NCI-H2171 treated with DMSO at 0.1 percent for 48 hours (cell line): ENCODE measurements at places on chromosomes 2 and 18.
A peak's percentile ranks its signal among the peaks of the same experiment; 100 is the strongest.

- DNase-seq, result no peak
Measured at GRCh38 chr2:240426845-240427721, 8.4 kb upstream of the GPC1 start.

- DNase-seq, result no peak
Measured at GRCh38 chr2:170145675-170146432, 32.1 kb upstream of the MYO3B start.

- no peak for DNase-seq
Measured at GRCh38 chr18:55252901-55253300, 293.6 kb upstream of the CCDC68 start.

DNA sequence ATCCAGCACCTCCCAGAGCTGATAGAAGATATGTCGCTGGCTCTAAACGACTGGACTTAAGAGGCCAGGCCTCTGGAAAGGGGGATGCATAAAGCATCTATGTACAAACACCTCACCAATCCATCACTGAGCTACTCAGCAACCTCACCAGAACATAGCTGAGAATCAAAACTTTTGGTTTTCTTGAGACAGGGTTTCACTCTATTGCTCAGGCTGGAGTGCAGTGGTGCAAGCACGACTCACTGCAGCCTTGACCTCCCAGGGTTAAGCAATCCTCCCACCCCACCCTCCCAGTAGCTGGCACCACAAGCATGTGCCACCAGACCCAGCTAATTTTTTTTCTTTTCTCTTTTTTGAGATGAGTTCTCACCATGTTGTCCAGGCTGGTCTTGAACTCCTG, 62.9 kb upstream of the MSH6 start:
- no peak for DNase-seq

GRCh38 chr2:39419282-39420223, 17.5 kb downstream of the MAP4K3 start:
- no peak for DNase-seq

DNA sequence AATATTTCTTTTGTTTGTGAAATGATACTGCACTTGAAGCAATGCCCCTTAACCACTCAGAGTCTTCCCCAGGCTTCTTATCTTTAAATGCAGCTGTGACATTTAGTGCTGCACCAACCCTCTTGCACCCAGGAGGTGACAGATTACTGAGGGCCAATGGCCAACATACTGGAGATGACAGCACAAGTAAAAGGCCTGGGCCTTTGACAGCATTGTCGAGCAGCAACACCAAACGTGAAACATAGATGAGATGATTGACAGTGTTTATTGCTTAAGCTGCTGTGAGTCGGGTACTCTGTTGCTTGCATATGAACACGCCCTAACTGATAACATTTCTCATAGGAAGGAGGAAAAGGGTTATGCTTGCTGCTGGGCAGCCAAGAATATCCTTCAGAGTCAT, 80.3 kb downstream of the THNSL2 start:
- DNase-seq, result no peak

- DNase-seq, result no peak
Measured at GRCh38 chr2:25594991-25595390, 78.4 kb downstream of the DTNB start.

GRCh38 chr2:118979152-118979861, 37.3 kb downstream of the MARCO start:
- DNase-seq, result no peak

- no peak for DNase-seq
Measured at GRCh38 chr2:216856406-216857065, 3.3 kb downstream of the TNP1 start.

GRCh38 chr2:196758474-196759377, 40.8 kb downstream of the GTF3C3 start:
- DNase-seq, result peak; percentile 54

- DNase-seq, result no peak
Measured at GRCh38 chr2:60230037-60230436, 323.4 kb downstream of the BCL11A start.

DNA sequence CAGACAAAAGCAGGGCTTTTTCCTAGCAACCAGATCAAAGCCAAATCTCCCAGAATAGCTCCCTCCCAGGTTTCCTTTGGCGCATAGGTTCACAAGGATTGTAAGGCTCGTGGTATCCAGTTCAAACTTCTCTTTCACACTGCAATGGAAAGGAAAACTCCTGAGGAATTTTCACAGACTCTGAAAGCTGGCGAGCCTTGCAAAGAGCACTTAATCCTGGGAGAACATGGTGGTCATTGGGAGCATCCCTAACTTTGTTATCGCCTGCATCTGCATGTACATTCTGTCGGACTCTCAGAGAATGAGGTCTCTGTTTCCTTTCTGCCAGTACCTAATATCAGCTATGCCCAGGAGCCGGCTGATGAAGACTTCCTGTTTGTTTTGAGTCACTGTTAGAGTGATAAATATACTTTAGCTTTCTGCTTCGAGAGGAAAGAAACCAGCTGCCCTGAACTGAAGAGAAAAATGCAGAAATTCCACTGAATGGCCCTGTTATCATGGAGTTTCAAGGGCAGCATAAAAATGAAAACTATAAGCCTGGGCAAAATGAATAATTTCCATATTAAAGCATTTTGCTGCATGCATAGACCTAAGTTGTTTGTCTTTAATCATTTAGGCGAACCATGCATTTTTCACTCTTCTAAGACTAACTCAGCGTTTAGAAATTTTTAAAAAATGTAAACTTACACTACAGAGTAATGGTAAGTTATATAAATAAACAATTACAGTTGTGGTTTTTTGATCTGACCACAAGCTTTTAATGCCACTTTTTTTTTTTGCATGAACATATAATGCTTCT, 76.4 kb upstream of the ZEB2 start:
- no peak for DNase-seq

- DNase-seq, result peak; percentile 66
Measured at GRCh38 chr2:149160701-149161217, 122.3 kb downstream of the LYPD6B start.

DNA sequence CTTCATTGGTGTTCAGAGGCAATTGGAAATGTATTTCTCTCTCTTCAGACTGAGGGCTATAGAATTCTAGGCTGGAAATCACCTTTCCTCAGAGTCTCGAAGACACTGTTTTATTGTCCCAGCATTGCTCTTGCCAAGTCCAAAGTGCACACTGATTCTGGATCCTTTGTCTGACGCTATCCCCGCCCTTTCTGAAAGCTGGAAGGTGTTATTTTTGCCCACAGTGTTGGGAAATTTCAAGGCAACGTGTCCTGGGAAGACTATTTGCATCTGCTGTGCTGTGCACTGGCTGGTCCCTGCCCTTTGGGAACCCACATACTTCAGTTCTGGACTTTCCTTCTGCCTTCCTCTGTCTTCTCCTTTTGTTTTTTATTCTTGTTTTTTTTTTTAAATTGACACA, 190.8 kb downstream of the SH3BP4 start:
- DNase-seq, result no peak

GRCh38 chr2:16664809-16665747, 556 bp downstream of the CYRIA start:
- DNase-seq, result no peak

DNA sequence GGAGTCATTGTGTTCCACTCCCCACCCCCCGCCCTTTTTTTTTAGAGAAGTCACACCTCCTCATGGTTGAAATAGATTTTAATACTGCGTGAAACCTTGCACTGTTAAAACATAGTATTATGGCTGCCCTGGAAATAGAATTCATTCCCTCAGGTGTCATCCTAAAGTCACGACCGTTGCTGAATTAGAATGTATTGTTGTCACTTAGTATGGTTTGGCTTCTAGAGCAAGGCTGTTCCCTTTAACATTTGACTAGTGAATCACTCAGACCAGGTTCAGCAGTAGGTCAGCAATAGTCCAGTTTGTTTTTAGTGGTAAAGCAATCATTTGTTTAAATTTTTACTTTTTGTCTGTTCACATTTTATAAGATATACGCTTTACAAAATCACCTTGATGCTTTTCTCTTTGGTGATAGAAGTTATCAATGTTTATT, 1.2 kb downstream of the BABAM2 start:
- no peak for DNase-seq

DNA sequence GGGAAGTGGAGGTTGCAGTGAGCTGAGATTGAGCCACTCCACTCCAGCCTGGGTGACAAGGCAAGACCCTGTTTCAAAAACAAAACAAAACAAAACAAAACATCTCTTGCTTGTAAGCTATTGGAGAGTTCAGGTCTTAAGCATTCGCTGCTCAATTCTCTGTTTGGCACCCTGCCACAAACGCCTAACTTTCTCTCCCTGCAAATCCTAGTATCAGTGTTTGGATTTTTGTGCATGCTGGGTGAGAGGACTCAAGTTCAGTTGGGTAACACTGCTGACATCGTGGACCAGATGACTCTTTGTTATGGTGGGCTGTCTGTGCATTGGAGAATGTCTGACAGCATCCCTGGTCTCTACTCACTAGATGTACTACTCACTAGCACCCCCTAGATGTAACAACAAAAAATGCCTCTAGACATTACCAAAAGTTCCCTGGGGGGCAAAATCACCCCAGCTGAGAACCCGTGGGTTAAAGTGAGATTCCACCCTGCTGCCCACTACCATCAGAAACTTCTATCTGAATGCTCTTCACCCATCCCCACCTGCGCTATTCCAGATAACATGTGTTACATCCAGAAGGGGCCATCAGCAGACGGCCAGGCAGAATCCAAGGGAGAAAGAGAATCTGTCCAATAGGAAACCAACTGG, 50.9 kb downstream of the CACNB4 start:
- peak; percentile 45 for DNase-seq

DNA sequence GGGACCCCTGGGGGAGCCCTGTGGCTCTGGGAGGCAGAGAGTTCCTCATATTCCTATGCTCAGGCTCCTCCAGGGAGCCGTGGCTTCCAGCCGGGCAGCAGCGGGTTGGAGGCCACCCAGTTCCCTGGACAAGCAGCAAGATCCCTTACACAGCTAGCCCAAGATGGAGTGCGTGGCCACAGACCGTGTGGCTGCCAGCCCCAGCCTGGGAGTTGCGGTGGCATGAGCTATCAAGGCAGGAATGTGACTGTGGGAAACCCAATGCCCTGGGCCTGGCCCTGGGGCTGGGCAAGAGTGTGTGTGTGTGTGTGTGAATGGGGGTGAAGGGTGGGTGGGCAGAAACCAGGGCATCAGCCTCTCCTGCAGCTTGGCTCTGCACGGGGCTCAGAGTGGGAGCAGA, 130.5 kb downstream of the DYSF start:
- DNase-seq, result no peak

- no peak for DNase-seq
Measured at GRCh38 chr2:63814114-63814513, 27.6 kb upstream of the UGP2 start.

GRCh38 chr2:122414902-122415301, 659.5 kb downstream of the TSN start:
- no peak for DNase-seq

DNA sequence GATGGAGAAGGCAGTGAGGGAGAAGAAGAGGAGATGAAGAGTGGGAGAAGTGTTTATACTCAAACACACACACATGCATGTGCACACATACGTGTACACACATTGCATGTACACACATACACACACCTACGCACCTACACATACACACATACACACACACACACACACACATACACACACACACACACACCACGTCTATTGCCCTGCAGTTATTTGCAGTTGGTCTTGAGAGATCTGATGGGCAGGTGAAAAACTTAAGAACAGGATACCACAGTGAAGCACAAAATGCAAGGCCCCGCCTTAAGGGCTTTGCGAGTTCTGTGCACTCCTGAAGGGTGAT, 190.2 kb downstream of the MYCN start:
- no peak for DNase-seq

DNA sequence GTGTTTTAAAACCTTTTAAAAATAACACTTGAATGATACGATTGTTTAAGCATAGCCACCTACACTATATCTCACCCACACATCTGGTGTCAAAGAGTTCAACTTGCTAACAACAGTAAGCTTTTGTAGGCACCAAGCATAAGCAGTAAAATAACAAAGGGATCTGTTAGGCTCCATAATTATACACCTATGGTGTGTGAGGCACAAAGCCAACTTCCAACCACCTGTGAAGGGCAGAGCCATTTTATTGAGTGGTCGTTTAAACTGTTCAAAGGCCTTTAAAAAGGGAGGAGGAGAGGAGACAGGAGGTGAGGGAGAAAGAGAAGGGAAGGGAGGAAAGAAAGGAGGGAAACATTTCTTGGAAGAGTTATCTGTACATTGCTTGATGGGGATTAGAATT, 27.9 kb downstream of the NEMP2 start:
- DNase-seq, result no peak

DNA sequence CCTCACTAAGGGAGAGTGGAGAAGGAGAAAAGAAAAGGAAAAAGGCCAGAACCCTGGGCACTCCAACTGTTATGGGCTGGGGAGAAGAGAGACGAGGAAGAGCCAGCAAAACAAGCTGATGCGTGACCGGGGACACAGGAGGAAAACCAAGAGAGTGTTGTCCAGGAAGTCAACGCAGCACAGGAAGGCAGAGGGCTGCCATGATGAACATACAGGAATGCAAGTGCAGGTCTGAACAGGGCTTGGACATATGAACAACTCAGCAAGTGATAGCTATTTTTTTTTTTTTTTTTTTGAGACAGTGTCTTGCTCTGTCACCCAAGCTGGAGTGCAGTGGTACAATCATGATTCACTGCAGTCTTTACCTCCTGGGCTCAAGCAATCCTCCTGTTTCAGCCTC, 28.4 kb downstream of the SIX3 start:
- no peak for DNase-seq

GRCh38 chr2:46458763-46459500, 20.4 kb upstream of the TMEM247 start:
- no peak for DNase-seq

DNA sequence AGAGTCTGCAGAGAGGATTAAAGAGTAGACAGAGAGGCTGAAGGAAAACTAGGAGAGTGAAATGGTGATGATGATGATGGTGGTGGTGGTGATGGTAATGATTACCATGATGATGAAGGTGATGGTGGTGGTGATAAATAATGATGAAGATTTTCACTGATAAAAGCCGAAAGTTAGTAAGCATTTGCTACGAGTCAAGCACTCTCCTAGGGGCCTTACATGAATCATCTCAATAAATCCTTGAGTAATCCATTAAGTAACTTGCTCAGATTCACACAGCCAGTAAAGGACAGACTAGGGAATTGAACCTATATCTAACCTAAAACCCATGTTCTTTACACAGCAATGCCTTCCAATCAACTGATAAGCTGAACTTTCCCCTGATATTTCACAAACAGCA, 106.7 kb upstream of the PGAP1 start:
- DNase-seq, result no peak

DNA sequence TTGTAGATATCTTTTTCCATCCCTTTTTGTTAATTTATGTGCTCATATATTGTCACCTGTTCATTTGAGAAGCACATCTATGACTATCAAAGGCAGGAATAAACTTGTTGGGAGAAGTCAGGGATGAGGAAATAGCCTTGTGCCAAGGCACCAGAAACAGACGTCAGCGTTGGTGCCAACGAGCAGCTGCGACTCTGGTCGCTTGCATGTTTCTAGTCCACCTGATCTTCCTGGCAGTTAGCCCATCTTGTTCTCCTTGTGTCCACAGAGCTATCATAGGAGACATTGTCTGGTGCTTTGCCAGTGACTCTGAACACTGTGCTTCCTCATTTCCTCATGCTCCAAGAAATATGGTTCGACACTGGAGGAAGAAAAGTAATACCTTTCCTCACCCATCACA, 374.4 kb downstream of the PTPRM start:
- peak; percentile 98 for DNase-seq

GRCh38 chr18:28287146-28287545, 110.2 kb upstream of the CDH2 start:
- DNase-seq, result no peak
